ENCODE measurements at places on chromosomes 2 and 18.

DNA sequence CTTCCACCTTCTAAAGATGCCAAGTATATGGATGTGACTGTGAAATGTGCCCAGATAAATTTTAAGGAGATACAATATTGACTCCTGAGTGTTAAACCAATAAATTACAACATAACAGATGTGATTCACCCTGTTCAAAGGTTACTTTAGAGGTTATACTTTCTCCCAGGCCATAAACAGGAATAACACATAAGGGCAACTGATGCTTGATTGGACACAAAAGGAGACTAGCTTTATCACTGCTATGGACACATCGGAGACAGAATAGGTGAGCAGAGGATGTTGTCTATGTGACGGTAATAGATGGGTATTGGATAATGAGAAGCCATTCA, 31.9 kb upstream of the SLC25A52 start:
- no peaks in the 10 kb centered on the region for H3K27me3 ChIP-seq
- no peak for DNase-seq
- H3K27ac ChIP-seq: no peak overlapping the region
- no peaks in the 10 kb centered on the region for H3K4me1 ChIP-seq

DNA sequence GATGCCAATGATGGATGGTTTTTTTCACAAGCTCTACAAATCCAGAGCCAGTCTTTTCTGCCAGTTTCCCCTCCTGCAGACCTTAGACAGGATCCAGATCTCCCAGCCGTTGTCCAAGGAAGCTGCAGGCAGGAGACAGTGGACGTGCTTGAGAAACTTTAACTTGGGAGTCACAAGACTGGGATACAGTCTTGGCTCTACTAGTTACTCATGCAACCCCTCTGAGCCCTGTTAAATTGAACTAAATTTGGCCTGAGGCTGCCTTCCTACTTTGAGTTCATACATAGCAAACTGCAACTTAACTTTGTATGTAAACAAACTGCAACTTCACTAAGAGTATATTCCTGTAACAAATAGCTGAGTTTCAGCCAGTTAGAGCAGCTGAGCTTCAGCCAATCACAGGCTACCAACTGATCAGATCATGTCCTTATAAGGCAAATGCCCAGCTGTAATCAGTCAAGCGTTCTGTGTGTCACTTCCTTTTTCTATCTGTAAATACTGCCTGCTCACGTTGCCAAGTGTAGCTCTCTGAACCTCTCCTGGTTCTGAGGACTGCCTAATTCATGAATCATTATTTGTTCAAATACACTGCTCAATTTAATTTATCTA, 140.9 kb downstream of the CAPN13 start:
- H3K4me1 ChIP-seq: peaks cover 27% of the 10 kb centered on the region
- H3K27me3 ChIP-seq: no peaks in the 10 kb centered on the region
- no peaks in the 10 kb centered on the region for H3K36me3 ChIP-seq
- peak overlapping the region; percentile 92 for H3K27ac ChIP-seq

- no peaks in the 10 kb centered on the region for H3K4me1 ChIP-seq
- H3K4me3 ChIP-seq: no peak overlapping the region
- no peak for DNase-seq
- H3K36me3 ChIP-seq: no peaks in the 10 kb centered on the region
These were observed 570.9 kb downstream of the PIK3C3 start for GRCh38 chr18:42525905-42526304.

DNA sequence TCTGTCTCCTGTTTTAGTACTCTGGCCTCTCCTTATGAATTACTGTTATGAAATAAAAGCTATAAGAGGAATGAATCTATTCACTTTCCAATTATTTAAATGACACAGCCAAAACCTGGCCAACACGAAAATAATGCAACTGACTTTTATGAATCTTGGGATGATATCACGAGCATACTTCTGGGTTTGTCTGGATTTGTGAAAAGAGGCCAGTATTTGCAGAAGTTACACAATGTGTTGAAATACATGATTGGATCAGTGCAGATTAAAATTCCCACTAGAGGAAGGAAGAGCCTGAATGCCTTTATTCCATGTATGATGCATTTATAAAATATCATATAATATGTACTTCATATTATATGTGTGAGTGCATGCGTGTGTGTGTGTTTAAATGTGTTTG, 418.2 kb downstream of the GRB14 start:
- H3K27ac ChIP-seq: no peak overlapping the region
- DNase-seq: no peak
- H3K4me3 ChIP-seq: no peak overlapping the region
- peaks cover 8% of the 10 kb centered on the region for H3K4me1 ChIP-seq
- no peaks in the 10 kb centered on the region for H3K27me3 ChIP-seq

DNA sequence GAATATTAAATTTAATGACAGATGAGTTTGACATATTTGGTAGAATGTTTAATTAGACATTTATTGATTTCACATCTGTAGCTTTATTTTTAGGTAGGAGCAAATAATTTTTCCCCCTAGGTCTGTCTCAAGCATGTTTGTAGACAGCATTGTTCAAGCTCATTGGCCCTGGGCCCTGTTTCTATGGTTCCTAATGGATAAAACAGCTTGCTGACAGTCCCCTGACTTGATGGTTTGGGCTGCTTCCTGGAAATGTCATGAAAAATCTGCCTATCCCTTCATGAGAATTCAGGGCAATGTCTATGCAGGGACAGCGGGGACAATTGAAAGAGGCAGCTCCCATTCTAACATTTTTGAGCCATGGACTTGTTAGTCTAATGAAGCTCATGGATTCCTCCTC, 14.6 kb upstream of the MEP1B start:
- H3K27me3 ChIP-seq: no peaks in the 10 kb centered on the region
- no peak overlapping the region for H3K27ac ChIP-seq
- no peaks in the 10 kb centered on the region for H3K4me1 ChIP-seq
- H3K4me3 ChIP-seq: no peak overlapping the region
- H3K36me3 ChIP-seq: no peaks in the 10 kb centered on the region

GRCh38 chr2:161484061-161484460, 68.0 kb downstream of the TBR1 start:
- H3K27ac ChIP-seq: no peak overlapping the region
- DNase-seq: no peak
- no peak overlapping the region for H3K4me3 ChIP-seq
- no peaks in the 10 kb centered on the region for H3K27me3 ChIP-seq
- H3K4me1 ChIP-seq: no peaks in the 10 kb centered on the region
